Chondrocyte (in vitro differentiated cells): ENCODE measurements at places on chromosomes 6 and 20.

GRCh38 chr20:20017844-20018185, 653 bp downstream of the NAA20 start:
- DNase-seq = no peak

- no peak for DNase-seq
These were observed 104.4 kb upstream of the KHDRBS2 start for GRCh38 chr6:62390401-62390800.

DNA sequence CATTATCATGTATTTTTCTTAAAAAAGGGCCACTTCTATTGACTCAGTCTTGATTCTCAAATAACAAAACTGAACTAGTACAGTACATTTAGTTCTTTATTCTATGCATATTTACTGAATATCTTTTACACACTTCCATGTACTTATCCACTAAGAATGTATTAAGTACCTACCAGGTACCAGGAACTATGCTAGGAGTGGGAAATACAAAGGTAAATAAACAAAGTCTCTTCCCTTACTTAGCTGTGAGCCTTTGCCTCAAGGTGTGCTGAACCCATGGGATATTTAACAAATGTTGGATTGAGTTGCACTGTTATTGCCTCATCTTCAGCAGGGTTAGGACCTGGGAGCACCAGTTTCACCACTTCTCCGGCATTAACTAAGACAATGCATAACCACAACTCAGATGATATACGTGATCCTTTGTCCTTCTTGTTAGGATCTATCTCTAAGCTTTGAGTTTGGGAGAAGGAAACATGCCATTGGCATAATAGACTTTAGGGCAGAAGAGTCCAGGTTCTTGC, 533.9 kb downstream of the TFAP2B start:
- DNase-seq = no peak

- no peak for DNase-seq
These were observed 322.1 kb downstream of the RNGTT start for GRCh38 chr6:88641178-88641903.

GRCh38 chr6:44263354-44264100, 1.8 kb downstream of the NFKBIE start:
- peak; percentile 51 for DNase-seq

DNA sequence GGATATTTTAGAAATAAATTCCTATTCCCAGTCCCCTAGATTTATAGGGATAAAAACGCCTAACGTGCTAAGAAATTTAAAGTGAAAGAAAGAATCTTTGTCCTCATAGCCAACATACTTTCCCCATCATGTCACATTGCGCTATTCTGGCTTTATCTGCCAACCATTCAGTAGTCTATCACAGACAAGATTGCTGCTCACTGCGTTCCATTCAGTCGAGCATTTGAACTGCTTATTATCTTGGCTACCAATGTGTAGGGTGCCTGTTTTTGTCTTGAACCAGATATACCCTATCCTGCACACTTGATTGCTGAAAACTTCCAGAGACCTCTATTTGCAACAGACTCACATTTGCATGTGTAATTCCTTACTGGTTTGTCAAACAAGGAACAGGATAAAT, 751.5 kb downstream of the EPHA7 start:
- no peak for DNase-seq

DNA sequence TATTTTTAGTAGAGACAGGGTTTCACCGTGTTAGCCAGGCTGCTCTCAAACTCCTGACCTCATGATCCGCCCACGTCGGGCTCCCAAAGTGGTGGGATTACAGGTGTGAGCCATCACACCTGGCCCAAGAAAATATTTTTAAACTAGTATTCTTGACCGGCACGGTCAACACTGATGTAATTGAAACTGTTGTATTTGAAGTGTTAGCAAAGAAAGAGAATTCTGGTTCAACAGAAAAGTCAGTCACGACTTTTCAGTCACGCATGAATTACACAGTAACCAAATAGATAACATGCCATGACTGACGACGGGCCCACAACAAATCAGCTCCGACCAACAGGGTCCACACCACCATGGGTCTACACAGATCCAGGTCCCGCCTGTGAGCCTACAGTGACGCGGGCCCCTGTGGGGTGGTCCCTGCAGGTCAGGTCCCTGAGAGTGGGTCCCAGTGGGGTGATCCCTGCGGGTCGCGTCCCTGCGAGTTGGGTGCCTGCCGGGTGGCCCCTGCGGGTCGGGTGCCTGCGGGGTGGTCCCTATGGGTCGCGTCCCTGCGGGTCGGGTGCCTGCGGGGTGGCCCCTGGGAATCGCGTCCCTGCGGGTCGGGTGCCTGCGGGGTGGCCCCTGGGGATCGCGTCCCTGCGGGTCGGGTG, 1.0 kb downstream of the GMEB2 start:
- peak; percentile 83 for DNase-seq
